Non-pigmented ciliary epithelial cell (primary cell): ENCODE measurements at places on chromosomes 4 and X.

GRCh38 chr4:140675599-140676231 lies 80.5 kb downstream of the TBC1D9 start:
- no peak for DNase-seq

GRCh38 chr4:74237425-74237966 lies 70.8 kb upstream of the EPGN start:
- DNase-seq: no peak

- no peak for DNase-seq
Measured at GRCh38 chr4:52889778-52890520, 27.8 kb downstream of the RASL11B start.

GRCh38 chr4:159144112-159144694 lies 41.3 kb downstream of the RAPGEF2 start:
- no peak for DNase-seq

GRCh38 chr4:149248191-149248764 lies 567.4 kb downstream of the IQCM start:
- no peak for DNase-seq

- DNase-seq: no peak
Measured at GRCh38 chr4:128542047-128542446, 254.4 kb upstream of the PGRMC2 start.

DNA sequence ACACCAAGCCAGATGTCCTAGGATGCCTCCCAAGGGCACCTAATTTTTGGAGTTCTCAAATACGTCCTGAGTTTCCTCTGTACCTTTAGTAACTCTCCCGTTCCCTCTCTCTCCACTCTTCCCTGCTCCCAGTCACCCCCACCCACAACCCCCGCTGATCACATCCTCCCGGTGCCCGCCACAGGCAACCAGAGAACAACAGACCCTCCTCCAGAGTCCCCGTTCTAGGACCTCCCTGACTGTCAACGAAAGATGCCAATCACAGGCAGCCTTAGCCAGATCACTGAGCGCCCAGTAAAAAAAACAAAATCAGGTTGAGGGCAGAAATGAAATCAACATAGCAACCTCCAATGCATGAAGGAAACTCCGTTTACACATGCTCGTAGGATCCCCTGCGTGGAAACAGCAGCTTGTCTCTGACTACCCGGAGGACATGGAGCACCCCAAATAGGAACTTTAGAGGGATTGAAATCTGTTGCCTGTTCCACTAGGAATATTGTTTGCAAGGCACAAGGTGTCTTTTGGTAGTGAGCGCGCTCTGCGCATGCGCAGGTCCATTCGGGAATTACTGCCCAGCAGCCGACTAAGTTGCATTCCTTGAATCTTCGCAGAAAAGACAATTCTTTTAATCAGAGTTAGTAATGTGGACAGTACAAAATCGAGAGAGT lies at the start of gene GABRB1:
GABRB1 (plus strand) TSS at position 557 of the 668 bp plus-strand sequence.
- DNase-seq: no peak

GRCh38 chr4:33062155-33062806 lies 2342.1 kb downstream of the PCDH7 start:
- no peak for DNase-seq

DNA sequence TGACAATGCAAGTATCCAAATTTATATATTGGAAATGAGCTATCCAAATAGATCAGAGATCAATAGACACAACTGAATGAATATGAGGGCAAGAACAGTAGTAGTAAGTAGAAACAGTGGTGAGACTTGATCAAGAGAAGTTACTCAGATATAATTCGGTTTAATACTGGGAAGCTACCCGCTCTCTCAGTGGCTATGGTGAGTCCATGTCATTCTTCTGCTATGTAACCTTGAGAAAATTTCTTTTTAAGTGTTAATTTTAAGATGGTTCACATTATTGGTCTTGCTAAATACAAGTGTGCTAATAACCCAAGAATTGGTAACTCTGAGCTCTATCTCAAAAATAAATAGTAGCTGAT lies 53.6 kb downstream of the LEF1 start:
- DNase-seq: no peak

DNA sequence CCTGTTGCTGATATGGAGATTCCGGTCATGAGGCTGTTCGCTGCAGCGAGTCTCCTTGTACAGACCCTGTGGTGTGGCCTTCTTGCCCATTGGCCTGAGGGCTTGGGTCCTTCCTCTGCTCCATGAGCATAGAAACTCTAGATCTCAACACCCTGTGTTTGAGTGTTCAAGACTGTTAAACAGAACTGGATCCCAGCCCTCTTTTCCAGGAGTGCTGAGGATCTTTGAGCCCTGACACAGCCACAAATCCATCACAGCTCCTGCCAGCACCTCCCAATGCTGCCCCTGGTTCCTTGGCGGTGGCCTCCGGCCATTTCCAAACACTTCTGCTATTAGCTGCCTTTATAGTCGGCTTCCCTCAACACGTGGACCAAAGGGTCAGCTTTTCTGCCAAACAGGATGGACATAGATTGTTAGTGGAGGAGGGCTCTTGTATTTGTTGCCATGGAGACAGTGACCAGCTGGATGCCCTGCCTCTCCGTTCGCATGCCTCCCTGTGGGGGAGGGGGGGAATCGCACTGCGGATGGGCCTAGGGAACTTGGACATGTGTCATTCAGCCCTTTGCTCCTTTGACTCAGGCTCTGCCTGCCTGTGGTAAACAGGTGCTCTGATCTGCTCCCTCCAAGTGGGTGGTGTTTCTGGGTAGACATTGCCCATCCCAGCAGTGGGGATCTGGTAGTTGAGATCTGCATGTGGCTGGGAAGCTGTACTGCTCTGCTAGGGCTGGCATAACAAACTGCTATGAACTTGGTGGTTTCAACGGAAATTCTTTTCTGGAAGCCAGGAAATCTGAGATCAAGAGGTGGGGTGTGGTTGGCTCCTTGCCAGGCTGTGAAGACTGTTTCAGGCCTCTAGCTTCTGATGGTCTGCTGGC lies 6.9 kb upstream of the WDR1 start:
- DNase-seq: no peak

DNA sequence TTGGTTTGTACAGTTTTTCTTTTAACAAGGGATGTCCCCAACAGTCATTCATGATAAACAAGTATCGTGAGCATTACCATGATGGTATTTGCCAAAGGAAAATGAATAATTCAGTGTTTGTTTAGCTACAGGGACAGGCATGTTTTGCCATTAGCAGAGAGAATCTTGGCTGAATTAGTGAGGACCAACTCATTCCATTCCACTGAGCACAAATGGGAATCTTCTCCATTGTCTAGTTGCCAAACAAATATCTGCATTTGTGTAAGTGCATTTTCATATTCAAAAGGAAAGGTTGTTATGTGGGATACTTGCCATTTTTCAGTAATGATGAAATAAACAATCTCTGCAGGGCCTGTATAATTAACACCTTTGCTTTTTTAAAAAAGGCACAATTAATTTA lies 1762.6 kb downstream of the RPA4 start:
- no peak for DNase-seq

- no peak for DNase-seq
Measured at GRCh38 chrX:57902633-57903032, 7.6 kb downstream of the ZXDA start.

DNA sequence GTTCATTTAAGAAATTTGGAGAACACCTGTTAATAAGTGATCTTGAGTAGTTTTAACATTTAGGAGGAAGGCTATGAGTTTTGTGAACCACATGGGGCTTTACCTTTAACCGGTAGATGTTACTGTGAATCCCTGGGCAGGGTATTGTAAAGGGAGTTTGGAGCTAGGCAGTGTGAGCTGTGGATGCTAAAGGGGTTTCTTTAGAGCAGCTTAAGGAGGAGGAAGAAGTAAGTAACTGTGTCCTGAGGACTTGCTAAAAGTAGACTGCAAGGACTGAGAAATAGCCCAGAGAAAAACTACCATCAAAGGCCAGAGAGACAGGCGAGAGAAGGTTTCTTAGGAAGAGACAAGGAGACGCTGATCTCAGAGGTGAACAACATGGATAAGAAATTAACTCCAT lies 5.6 kb downstream of the RHOH start:
- no peak for DNase-seq

- DNase-seq: no peak
Measured at GRCh38 chr4:41038304-41038703, 176.0 kb downstream of the APBB2 start.

DNA sequence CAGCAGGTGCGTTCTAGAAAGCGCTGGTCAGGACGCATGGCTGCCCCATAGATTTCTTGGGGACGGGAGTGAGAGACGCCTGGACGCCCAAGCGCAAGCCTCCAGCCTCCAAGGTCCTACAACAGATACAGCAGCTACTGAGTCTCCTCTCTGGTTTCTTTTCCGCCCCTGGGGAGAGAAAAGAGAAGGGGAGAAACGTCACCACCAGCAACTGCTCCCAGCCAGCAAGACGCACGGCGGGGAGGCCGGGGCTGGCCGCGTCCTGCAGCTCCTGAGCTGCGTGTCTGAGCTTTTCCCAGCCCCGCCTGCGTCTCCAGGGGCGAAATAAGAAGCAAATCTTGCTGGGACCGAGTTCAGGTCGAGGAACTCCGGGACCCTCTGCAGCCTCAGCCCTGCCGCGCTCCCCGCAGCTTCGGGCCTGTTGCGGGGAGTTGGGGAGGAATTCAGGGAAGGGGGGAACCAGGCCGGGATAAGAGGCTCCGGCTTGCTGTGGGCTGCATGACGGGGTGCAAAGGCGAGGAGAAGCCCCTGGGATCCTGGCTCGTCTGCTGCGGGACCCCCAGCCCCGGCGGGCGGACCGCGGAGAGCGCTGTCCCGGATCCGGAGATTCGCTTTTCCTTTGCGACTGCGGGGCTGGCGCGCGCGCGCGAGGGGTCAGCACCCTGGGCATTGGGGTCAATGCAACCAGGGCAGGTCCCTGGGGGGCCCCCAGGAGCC lies 6.8 kb upstream of the SHOX start:
- no peak for DNase-seq

DNA sequence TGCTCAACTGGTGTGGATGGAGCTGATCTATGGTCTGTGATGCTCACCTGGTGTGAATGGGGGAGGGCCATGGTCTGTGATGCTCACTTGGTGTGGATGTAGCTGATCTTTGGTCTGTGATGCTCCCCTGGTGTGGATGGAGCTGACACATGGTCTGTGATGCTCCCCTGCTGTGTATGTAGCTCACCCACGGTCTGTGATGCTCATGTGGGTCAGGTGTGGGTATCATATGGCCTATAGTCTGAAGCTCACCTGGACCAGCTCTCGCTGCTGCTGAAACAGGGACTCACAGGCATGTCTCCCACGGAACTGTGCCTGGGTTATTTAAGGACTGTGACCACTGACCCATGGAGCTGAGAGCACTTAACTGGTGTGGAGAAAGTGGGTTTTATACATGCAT lies 109.7 kb downstream of the CRLF2 start:
- DNase-seq: no peak

DNA sequence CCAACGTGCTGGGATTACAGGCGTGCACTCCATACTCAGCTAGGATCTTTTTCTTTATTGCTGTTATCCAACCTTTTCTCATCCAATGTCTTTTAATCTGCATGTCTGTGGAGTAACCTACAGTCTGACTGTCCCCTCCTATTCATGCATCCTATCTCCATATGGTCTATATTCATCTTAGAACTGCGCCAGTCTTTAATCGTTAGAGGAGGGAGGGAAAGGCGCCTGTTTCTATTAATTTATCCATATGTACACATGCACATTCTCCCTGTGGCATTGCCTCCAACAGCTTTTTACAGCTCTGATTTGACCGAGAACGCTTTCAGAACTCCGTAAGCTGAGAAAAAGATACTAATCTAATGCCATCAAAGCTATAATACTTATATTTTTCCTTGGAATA lies 9.8 kb downstream of the DCTD start:
- no peak for DNase-seq

DNA sequence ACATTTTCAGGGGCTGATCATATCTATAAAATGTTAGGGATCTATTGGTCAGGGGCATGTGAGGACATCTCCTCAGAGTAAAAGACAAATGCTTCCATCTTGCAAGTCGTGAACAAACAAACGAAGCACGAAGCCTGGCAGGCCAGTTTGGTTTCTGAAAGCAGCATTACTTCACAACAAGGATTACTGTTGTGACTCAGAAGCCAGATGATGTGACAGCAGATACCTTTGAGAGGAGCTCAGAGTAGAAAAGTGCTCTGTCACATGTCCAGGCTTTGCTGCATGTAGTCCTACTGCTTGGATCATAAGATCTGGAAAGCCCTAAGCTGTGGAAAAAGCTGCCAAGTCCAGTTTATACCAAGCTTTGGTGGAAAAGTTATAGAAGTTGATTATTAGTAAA lies 1827.2 kb downstream of the ARAP2 start:
- no peak for DNase-seq

DNA sequence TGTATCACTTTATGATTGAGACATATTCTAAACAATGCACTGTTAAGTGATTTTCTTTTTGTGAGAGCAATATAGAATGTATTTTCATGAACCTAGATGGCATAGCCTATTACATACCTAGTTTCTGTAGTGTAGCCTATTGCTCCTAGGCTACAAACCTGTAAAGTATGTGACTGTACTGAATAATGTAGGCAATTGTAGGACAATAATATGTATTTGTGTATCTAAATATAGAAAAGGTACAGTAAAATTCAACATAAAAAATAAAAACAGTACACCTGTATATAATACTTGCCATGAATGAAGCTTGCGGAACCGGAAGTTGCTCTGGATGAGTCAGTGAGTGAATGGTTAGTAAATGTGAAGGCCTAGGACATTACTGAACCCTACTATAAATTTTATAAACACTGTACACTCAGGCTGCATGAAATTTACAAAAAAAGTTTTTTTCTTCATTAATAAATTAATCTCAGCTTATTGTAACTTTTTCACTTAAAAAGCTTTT lies 106.7 kb downstream of the VSIG4 start:
- DNase-seq: no peak

DNA sequence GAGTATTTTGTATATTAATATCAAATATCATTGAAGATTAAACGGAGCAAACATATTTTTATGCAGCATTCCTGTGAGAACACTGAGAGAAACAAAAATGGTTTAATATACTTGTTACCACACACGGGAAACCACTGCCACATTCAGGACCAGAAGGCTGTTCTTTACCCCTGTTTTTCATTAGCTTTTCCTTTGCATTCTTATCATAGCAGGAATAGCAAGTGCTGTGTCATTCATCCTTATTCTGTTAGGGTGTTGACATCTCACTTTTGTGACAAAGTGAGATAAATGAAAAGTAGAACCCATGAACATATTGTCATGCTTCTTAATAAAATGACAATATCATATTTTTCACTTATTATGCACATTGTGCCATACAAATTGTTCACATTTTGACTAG lies 212.4 kb upstream of the NDST4 start:
- DNase-seq: no peak

GRCh38 chr4:132266374-132266773 lies 882.7 kb upstream of the PCDH10 start:
- no peak for DNase-seq

GRCh38 chrX:116781926-116782325 lies 319.1 kb upstream of the CT83 start:
- DNase-seq: no peak

- no peak for DNase-seq
Measured at GRCh38 chrX:39425124-39425806, 624.0 kb downstream of the MID1IP1 start.

- no peak for DNase-seq
Measured at GRCh38 chrX:2483398-2484060, 17.2 kb downstream of the DHRSX start.

DNA sequence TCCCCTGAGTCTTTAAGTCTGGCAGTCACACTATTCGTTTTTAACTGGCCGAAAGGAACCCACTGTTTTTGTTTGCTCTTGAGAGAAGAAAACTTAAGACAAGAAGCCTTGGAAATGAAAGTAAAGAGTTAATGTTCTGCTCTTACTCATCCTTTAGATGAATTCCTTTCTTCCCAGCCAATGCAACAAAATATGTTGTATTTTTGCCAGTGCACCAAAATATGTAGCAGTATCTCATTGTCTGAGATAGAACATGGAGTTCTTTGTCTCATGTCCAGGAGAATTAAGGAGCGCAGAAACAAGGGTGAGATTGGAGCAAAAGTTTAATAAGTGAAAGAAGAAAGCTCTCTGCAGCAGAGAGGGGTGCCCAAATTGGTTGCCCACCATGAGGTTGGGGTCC lies 12.2 kb downstream of the TENT5D start:
- DNase-seq: no peak
